ENCODE measurements at places on chromosomes 12 and 14.
A peak's percentile ranks its signal among the peaks of the same experiment; 100 is the strongest.

GRCh38 chr12:58285551-58285950 lies 344.2 kb downstream of the ATP23 start:
- DNase-seq, result no peak

GRCh38 chr14:92577321-92577742 lies 63.8 kb downstream of the RIN3 start:
- no peak for DNase-seq

DNA sequence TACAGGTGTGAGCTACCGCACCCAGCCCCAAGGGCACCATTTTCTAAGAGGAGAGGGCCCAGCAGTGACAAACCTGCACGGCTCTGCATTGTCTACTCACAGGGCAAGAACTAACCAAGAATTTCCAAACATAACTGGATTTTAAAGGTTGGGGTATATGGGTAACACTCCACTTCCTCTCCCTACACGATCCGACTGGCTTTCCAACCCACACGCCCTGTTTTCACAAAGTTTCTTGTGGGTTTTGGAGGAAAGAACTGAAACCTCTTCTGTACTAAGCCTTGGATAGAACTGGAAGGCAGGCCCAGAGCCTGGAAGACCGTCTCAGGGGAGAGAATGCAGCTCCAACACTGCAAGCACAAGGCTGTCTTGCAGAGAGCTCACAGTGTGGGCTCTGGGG lies 24.9 kb downstream of the SNRNP35 start:
- no peak for DNase-seq

- DNase-seq, result no peak
Observed at GRCh38 chr12:122111089-122111641, 32.6 kb downstream of the MLXIP start.

DNA sequence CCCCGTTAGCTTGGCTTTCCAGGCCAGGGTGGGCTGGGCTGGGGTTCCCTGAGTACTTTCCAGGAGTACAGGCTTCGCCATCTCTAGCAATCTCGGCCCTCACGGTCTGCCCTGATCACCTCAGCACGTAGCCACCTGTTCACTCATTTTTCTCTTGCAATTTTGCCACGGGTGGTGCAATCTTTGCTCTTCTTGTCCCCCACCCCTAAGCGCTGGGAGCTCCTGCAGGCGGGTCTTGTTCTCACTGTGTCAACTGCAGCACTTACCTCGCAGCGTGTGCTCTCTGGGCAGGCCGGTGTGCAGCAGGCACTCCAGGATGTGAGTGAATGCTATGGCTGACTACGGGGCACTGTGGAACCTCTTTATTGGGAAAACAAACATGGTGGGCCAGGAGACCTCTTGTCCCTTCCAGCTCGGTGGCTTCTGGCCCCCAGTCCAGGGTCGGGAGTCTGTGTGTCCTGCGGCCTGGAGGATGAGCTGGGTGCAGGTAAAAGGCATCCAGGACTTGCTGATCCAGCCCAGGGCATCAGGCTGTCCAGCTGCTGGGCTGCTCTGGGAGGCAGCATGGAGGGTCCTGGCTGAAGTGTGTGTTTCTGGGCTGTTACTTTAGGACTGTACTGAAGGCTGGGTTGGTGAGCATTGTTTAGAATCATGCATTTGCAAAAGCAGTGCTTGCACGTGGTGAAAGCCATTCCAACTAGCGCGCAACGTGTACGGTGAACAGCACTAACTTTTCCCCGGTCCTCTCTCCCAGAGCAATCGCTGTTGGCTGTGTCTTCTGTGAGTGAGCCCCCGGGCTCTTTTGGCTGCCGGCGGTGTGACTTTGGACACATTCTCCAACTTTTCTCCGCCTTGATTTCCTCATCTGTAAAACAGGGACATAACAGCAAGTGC lies 1.5 kb upstream of the ULK1 start:
- no peak for DNase-seq

DNA sequence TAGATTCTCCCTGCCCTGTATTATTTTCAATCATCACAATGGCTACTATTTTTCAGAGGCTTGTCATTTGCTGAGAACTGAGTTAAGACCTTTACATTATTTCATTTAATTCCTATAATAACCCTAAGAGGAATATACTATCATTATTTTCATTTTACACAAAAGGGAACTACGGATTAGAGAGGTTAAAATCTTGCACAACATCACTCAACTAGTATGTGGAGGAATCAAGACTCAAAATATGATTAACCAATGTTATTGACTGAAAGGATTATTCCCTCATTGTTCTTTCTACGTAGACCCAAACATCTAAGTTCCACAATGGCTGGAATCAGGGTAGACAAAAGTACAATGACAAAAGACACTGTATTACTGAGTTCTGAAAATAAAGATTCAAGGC lies 45.0 kb downstream of the GPR65 start:
- DNase-seq, result no peak

DNA sequence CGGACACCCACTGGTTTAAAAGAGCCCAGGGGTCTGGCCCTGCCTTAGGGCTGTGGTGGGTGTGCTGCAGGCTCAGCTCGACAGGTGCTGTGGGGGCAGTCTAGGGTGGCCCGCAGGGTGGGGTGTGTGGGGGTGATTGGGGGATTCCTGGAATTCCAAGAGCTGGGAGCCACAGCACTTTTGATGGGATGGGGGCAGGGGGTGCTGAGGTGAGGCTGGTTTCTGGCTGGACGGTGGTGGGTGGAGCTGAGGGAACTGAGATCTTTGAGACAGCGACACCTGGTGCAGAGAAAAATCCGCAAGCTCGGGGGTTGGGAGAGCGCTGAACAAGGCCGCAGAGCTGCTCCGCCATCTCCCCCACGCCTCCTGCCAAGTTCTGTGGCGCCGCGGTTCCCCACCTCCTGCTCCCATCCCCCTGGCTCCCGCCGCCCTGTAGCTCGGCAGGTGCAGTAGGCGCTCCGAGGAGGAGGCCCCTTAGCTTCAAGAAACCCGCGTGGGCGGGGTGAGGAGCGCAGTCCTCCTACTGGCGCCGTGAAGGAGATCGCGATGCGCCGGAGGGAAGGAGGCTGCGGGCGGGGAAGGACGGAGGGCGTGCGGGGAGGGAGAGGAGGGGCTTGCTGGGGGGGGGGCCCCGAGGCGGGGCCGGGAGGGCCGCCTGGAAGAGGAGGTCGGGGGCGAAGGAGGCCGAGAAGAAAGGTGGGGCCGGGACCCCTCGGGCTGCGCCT lies 1.3 kb upstream of the TEDC1 start:
- DNase-seq, result peak; percentile 59

DNA sequence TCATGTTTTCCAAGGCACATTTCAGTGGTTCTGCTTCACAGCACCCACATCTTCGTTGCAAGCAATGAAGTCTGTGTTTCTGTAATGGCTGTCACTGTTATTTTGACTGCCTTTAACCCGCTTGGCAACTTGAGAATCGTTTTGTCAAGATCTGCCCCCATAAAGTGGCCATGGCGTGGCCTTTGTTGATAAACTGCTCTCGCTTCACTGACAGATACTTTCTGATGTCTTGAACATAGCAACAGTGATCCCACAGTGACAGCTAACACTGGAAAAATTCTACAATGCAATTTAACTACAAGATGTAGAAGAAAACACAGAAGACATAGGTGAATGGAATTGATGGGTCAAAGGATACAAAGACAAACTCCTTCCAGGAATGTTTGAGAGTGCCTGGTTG lies 184.2 kb downstream of the KLHL28 start:
- DNase-seq, result no peak

- no peak for DNase-seq
Observed at GRCh38 chr14:68634874-68635595, 157.8 kb downstream of the ZFP36L1 start.

GRCh38 chr14:91412939-91413338 lies 4.7 kb downstream of the CCDC88C start:
- DNase-seq, result no peak

- DNase-seq, result no peak
Observed at GRCh38 chr14:51138404-51139103, 43.6 kb upstream of the TRIM9 start.

DNA sequence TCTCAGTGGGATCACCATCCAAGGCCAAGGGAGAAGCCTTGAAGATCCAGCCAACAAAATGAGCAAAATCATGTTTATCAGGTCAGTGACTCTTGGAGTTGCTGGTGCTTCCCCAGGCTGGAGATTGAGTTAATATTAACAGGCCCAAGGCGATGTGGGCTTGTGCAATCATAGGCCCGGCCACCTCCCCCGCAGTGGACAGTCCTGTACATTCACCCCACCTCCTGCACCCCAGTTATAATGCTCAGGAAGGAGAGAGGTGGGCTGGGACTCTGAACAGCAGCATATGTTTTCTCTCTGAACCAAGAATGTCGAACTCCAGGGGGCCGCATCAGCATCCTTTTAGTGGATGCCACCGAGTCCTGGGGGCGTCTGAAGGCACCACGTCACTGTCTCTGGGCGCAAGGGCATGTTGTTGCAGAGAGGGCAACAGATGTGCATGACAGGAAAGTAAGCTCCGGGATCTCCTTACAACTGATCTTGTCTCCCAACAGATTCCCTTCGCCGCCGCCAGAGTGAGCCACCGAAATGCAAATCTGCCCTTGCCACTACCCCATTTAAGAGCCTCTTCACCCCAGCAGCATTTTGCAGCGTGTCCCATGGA lies 32.2 kb upstream of the SERPINA6 start:
- peak; percentile 76 for DNase-seq

GRCh38 chr14:61355892-61356325 lies 34.5 kb downstream of the PRKCH start:
- no peak for DNase-seq

DNA sequence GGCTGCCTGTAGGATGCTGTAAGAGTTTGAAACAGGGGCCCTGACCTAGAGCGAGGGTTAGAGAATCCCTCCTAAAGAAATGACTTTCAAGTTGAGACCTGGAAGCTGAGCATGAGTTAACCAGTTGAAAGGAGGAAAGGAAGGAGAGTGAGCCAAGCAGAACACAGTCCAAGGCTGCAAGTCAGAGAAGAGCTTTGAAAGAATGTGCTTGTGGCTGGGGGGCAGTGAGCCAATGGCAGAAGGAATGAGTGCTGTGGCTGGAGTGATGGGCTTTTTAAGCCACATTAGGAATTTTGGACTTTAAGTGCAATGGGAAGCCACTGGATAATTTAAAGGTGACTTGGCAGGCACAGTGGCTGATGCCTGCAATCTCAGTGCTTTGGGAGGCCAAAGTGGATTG lies 18.1 kb downstream of the CDKN1B start:
- no peak for DNase-seq

- no peak for DNase-seq
Observed at GRCh38 chr12:89155826-89156225, 196.5 kb downstream of the DUSP6 start.

DNA sequence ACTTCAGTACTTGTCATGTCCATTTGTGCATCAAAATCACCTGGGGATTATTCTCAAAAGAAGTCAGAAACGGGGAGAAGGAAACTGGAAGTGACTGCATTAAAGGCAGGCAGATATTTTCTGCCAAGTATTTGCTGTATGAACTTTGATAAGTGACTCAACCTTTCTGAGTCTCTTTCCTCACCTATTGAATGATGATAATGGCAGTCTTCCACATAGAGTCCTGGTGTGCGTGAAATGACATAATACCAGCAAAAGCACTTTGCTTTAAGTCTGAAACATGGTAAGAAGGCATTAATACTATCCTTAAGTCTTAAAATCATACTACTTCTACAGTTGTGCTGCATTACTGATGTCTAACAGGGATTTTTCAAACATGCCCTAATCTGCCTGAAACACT lies 278.5 kb downstream of the ADAMTS20 start:
- no peak for DNase-seq

- DNase-seq, result no peak
Observed at GRCh38 chr14:68510201-68511128, 282.4 kb downstream of the ZFP36L1 start.

DNA sequence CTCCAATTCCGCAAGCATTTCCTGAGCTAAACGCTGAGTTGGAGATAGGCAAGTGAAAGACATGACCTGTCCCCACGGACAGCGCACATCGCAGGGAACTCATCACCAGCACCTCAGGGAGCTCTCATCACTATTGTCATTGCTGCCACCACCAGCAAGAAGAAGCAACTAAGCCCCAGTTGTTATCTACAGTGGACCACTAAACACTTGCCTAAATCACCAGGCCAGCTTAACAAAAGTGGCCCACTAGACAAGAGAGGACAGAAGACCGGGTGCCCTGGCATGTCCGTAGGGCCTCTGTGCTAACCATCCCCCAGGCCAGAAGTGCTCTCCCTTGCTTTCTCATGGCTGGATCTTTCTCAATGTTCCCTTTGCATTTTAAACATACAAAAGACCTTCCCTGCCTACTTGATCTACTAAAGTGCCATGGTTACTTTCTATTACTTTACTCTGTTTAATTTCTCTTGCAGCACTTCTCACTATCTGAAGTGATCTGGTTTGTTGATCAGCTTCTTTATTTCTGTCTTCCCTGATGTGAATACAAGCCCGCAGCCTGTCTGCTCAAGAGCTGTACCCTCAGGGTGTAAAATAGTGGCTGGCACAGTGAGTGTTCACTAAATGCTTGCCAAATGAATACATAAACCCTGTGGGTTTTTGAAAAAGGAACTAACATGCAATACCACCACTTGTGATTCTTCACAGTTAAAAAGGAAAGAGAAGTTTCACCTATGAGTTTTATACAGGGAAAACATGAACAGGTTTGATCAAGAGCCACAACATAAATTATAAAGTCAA lies 60.9 kb upstream of the RFLNA start:
- no peak for DNase-seq

DNA sequence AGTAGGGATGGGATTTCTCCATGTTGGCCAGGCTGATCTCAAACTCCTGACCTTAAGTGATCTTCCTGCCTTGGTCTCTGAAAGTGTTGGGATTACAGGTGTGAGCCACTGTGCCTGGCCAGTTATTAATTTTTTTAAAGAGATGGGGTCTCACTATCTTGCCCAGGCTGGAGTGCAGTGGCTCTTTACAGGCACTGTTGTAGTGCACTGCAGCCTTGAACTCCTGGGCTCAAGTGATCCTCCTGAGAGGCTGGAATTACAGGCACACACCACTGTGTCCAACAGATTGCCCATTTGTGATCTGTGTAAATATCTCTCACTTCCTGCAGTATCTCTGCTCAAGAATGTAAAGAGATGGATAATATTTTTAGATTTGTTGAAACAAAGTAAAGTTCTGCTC lies 45.9 kb downstream of the PTPN11 start:
- DNase-seq, result no peak

DNA sequence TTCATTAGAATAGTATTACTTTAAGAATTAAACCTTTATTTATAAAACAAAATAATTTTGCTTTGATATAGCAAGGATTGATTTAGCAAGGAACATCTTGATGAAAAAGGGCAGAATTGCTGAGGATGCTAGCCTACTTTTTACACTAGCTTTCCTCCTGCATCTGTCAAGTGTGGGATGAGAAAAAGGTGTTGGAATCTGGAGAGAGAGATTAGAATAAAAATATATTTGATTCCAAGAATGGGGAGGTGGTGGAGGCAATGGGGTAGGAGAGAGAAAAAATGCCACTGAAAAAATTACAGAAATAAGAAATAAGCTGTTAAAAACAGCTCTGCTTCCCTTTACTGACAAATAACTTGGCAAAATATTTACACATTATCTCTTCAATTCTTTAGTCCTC lies 98.9 kb downstream of the NUMB start:
- DNase-seq, result no peak
